ENCODE measurements at places on chromosomes 7 and 10.

- no peaks in the 10 kb centered on the region for H3K4me1 ChIP-seq
- no peaks in the 10 kb centered on the region for H3K27me3 ChIP-seq
- H3K27ac ChIP-seq, result no peak overlapping the region
Measured at GRCh38 chr7:584122-584465, 64.4 kb upstream of the PDGFA start.

- no peaks in the 10 kb centered on the region for H3K4me1 ChIP-seq
- no peak overlapping the region for H3K27ac ChIP-seq
- no peak for DNase-seq
- H3K27me3 ChIP-seq, result no peaks in the 10 kb centered on the region
- H3K36me3 ChIP-seq, result no peaks in the 10 kb centered on the region
Measured at GRCh38 chr7:116802746-116803152, 59.6 kb upstream of the CAPZA2 start.

DNA sequence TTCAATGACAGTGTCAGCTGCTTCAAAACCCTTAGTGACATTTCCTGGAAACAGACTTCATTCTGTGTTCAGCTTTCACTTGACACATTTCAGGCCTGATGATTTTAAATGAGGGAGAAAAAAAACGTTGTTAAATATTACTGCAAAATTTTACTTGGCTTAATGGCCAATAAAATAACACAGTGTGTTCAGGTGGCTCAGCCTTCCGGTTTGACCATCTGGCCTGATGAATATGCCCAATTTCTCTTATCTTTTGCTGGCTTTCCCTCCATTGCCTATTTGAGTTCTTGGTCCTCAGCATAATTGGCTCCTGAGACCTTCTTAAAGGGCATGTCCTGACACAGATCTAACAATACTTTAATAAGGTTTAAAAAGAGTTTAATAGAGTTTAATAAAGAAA lies 462.4 kb downstream of the ADRA2A start:
- no peak for DNase-seq
- no peak overlapping the region for H3K27ac ChIP-seq
- no peak overlapping the region for H3K4me3 ChIP-seq
- H3K4me1 ChIP-seq, result no peaks in the 10 kb centered on the region

DNA sequence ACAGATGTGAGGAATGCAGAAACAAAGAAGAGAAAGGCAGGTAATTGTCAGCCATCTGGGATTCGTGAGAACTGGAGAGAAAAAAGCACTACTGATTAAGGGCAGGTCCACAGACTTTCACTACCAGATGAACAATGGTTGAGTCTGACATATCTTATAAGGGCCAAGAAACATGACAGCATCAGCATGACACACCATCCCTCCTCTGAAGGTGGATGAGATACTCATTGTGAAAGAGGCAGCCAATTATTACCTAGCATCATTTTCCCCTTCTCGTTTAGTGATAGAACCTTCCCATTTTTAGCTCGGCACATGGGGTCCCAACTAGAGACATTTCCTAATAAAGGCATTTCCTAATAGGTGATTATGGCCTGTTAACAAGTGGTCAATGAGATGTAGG lies 19.2 kb upstream of the MET start:
- no peaks in the 10 kb centered on the region for H3K36me3 ChIP-seq
- no peak overlapping the region for H3K27ac ChIP-seq
- no peak overlapping the region for H3K4me3 ChIP-seq
- no peak for DNase-seq

DNA sequence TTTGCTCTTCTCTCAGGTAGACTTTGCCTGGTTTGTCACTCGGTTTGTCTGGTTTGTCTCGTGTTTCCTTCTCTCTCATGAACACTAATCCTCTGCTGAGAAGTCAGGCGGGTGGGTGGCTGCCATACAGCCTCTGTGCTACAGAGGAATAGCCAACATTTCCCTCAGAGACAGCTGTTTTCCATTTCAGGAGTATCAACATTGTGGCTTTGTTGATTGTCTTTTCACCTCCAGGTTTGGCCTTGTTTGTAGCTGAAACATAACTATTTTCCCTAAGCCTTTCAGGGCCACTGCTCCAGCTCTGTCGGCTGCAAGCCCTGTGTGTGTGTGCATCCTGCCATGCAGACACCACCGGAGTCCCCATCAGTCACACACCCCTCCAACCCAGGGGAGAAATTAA lies 122.8 kb downstream of the BAMBI start:
- no peak for DNase-seq
- no peaks in the 10 kb centered on the region for H3K27me3 ChIP-seq
- H3K4me1 ChIP-seq, result no peaks in the 10 kb centered on the region
- no peaks in the 10 kb centered on the region for H3K36me3 ChIP-seq
- no peak overlapping the region for H3K27ac ChIP-seq

DNA sequence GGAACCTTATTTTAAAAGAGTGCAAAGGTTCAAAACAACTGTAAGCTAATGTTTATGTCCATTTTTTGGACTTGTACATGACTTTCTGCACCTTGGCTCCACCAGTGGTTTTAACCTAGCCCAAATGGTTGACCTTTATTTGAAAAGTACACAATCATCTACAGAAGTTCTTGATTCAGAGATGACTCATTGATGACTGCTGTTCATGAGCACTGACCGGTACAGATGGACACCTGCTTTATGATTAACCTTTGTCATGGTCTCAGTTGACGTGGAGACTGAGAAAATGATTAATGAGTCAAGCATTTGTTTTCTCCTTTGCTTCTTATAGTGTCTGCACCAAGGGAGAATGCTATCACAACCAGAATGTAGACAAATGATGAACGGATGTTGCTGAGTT lies 55.7 kb upstream of the PTER start:
- no peaks in the 10 kb centered on the region for H3K27me3 ChIP-seq
- no peaks in the 10 kb centered on the region for H3K36me3 ChIP-seq
- H3K27ac ChIP-seq, result no peak overlapping the region

- H3K4me1 ChIP-seq, result no peaks in the 10 kb centered on the region
- H3K27me3 ChIP-seq, result no peaks in the 10 kb centered on the region
- H3K4me3 ChIP-seq, result no peak overlapping the region
- no peak for DNase-seq
Measured at GRCh38 chr10:91708174-91708861, 75.4 kb upstream of the PPP1R3C start.

DNA sequence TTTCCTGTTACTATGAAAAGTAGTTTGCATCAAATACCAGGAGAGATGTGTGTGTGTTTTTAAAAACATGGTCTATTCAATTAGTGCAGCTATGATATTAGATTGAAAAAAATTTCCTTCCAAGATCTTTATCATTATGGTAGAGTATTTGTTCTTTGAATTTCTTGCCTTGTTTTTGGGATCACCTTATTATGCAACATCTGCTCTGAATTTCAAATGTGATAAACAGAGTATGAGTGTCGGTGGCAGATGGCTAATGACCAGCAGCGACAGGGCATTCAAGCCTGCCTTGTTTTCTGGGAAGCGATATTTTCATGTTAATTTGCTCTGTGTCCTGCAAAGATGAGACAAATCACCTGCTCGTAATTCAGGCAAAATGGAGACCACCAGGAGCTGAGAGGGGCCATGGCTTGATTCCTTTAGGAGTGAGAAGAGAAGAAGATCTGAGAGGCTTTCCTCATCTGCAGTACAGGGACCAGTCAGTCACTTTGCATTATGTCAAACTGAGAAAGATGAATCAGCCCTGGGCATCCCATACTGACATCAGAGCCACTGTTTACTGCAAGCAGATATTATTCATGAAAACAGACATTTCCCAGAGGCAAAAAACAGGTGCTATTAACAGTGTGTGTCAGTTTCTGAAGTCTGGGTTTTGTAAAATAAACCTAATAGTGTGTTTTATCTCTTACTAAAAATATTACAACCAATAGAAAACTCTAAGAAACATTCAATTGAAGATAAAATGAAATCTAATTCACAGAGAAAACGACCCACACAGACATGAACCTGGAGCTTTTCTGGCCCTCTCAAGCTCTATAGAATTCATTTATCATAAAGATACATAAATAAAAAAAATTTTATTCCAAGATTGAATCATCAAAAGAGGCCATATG lies 67.6 kb downstream of the CDK6 start:
- H3K27me3 ChIP-seq, result no peaks in the 10 kb centered on the region
- H3K36me3 ChIP-seq, result no peaks in the 10 kb centered on the region
- H3K4me3 ChIP-seq, result no peak overlapping the region

DNA sequence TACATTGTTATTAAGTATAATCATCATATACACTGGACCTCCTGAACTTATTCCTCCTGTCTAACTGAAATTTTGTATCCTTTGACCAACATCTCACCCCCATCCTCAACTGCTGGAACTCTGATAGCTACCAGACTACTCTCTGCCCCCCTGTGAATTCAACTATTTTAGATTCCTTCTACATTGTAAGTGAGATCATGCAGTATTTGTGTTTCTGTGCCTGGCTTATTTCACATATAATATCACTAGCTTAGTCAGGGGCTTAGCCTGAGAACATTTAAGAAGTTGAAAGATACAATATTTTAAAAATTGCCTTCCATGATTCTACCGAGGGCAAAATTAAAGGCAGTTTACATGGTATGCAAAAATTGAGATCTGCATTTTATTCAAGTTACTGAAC lies 26.9 kb downstream of the STAMBPL1 start:
- no peaks in the 10 kb centered on the region for H3K27me3 ChIP-seq
- H3K4me1 ChIP-seq, result no peaks in the 10 kb centered on the region
- no peak overlapping the region for H3K27ac ChIP-seq
- no peak overlapping the region for H3K4me3 ChIP-seq
- no peaks in the 10 kb centered on the region for H3K36me3 ChIP-seq

- peaks cover 5% of the 10 kb centered on the region for H3K4me1 ChIP-seq
- no peaks in the 10 kb centered on the region for H3K36me3 ChIP-seq
- no peaks in the 10 kb centered on the region for H3K27me3 ChIP-seq
- H3K27ac ChIP-seq, result no peak overlapping the region
- no peak overlapping the region for H3K4me3 ChIP-seq
Measured at GRCh38 chr10:35993591-35994515, 351.8 kb upstream of the FZD8 start.

GRCh38 chr10:20415684-20416083 lies 481.4 kb downstream of the NEBL start:
- no peaks in the 10 kb centered on the region for H3K36me3 ChIP-seq
- no peak overlapping the region for H3K4me3 ChIP-seq
- H3K27me3 ChIP-seq, result no peaks in the 10 kb centered on the region
- no peak for DNase-seq
